ENCODE measurements at places on chromosomes 4 and X.

- no peak for DNase-seq
These were observed 18.0 kb downstream of the CDKL2 start for GRCh38 chr4:75612306-75612705.

DNA sequence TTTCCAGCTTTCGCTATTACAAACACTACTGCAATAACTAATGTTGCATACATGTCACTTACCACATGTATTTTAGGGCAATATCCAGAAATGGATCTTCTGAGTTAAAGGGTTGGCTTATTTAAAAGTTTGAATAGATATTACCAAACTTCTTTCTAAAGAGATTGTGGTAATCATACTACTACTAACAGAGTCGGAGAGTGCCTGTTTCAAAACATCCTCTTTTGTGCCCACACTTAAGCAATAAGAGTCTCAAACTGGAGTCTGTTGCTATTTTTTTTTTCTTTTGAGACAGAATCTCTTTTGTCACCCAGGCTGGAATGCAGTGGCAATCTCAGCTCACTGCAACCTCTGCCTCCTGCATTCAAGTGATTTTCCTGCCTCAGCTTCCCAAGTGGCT lies 35.8 kb downstream of the FGFBP1 start:
- no peak for DNase-seq

GRCh38 chrX:144040793-144041192 lies 156.9 kb downstream of the UBE2NL start:
- no peak for DNase-seq

DNA sequence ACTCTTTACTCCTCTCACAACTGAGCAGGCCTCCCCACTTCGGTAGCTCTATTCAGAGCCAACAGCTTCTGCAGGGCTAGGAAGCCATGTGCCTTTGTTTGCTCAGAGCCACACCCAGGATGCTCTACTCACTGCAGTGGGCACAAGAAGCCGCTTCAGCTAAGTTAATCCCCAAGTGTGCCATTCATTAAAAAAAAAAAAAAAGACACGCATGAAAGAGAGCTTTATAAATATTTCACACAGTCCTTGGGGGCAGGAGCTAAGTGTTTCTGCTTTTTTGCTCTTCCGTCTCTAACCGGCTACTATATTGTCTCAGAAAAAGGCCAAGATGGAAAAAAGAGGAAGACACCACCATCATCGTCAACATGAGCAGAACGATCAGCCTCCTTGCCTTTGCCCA lies 8.1 kb downstream of the CRMP1 start:
- no peak for DNase-seq

- DNase-seq = no peak
These were observed 482.6 kb upstream of the TENM3 start for GRCh38 chr4:181760560-181760959.

GRCh38 chr4:38663090-38663800 lies 754 bp upstream of the KLF3 start:
- no peak for DNase-seq

DNA sequence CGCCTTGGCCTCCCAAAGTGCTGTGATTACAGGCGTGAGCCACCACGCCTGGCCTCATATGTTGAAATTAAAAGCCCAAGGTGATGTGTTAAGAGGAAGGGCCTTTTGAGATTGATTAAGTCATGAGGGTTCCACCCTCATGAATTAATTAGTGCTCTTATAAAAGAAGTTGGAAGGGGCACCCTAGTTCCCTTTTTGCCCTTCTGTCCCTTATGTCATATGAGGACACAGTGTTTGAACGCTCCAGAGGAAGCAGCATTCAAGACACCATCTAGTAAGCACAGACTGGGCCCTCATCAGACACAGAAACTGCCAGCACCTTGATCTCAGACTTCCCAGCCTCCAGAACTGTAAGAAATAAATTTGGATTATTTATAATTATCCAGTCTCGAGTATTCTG lies 5.1 kb upstream of the APLN start:
- DNase-seq = no peak

- peak; percentile 13 for DNase-seq
These were observed 168.8 kb upstream of the FAM47A start for GRCh38 chrX:34300871-34301270.

DNA sequence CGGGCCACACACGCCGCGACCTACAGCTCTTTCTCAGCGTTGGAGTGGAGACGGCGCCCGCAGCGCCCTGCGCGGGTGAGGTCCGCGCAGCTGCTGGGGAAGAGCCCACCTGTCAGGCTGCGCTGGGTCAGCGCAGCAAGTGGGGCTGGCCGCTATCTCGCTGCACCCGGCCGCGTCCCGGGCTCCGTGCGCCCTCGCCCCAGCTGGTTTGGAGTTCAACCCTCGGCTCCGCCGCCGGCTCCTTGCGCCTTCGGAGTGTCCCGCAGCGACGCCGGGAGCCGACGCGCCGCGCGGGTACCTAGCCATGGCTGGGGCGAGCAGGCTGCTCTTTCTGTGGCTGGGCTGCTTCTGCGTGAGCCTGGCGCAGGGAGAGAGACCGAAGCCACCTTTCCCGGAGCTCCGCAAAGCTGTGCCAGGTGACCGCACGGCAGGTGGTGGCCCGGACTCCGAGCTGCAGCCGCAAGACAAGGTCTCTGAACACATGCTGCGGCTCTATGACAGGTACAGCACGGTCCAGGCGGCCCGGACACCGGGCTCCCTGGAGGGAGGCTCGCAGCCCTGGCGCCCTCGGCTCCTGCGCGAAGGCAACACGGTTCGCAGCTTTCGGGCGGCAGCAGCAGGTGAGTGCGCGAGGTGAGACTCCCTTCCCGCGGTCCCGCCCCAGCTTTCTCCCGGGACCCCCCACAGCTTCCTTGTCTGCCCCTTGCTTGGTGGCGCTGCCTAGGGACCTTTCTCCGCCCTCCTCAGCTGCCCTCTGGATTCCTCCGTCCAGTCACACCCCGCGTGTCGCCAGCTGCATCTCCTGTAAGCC lies 678 bp downstream of the BMP3 start:
- no peak for DNase-seq

DNA sequence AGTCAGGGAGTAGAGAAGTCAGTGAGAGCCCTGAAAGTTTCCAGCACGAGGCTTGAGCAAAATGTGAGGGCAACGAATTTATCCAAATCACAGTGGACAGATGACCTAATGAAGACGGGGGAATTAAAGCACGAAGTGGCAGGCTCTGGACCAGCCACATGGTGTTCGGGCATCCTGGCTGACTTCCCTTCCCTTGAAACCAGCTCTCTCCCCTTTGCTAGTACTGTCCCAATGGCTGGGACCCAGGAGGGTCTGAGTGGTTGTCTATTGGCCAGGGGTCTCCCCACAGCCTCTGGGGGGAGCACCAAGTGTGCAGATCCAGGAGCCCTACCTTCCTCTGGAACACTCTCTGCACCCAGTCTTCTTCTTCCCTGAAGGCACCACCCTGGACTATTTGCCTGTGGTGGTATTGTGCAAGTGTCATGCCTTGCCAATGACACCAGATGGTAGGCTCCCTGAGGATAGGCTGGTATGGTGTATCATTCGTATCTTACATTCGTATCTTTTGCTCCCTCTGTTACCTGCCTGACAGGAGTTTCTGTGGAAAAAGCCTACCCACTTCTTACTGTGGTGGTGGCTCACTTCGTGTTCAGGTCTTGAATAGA lies 2.1 kb downstream of the APLN start:
- DNase-seq = no peak

GRCh38 chr4:76736414-76736813 lies 161.5 kb downstream of the SOWAHB start:
- no peak for DNase-seq
